ENCODE measurements at places on chromosomes 7 and 10.

GRCh38 chr10:83343676-83344075, 795.6 kb upstream of the GHITM start:
- no peak for DNase-seq

DNA sequence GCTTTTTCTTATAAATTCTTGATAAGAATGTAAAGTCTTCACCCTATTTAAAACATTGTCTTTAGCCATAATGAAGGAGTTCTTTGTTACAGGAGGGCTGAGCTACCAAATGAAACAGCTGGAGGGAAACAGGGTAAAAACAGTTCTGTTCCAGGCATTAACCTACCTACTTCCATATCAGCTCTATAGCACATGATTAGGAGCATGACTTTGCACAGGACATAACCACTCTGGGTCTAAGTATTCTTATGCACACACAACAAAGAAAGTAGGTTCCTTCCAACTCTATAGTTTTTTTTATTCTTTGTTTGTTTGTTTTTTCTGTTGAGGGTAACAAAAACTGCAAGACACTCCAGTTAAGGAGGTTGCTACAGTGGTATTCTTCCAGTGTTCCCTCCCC, 52.7 kb downstream of the SCIN start:
- DNase-seq, result no peak

DNA sequence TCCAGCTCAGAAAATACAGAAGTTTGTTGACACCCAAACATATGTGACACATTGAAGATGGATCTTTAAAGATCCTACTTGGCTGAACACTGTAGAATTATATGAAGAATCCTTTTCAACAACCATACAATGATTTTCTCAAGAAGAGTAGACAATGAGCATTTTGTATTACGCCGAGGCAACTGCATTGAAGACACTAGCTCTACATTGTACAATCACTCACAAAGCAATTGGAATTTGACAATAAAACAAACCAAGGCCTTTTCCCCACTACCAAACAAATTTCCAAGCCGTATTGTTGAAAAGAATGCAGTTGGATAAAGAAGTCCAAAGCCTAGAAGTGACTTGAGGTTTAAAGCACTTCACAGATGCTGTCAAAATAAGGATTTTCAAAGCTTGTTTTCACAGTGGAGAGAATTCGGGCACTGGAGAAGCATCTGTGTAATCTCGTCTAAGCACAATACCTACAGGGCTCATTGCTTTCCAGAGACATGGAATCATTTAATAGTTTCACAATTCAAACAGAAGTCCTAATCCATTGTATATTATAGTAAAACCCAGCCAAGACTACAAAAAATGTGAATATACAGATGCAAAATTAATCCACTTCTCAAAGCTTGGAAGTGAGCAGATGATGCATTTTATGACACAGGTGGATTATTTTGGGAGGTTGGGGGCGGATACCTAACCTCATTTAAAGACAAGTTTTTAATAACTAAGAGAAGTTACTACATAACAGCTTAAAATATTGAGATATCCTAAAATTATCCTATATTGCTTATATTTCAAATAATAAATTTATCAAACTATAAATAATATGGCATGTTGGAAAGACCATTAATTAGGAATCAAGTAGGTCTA, 78.6 kb downstream of the SORCS1 start:
- no peak for DNase-seq

DNA sequence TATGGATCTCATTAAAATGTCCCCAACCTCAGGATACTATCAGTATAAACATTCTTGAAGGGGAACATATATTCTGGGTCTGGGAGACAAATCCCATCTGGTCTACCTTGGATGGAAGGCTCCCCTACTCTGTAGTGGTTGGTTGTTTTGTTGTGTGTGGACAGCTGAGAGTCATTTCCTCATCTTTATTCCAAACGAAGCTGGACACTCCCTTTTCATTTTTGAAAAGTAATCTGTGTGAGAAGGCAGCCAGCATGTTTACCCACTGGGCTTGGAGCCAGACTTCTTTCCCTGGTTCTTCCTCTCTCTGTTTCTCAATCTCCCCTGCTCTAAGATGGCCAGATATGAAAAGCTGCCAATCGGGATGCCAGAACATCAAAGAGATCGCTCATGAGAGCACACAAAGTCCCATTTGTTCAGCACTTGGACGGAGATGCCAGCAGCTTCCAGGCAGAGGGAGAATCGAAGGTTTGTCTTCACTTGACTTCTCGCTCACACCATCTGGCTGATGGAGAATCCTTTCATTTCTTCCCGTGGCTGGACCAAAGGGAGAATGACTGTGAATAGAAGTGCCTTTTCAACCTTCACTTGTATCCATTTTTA, 108.1 kb upstream of the AGR3 start:
- no peak for DNase-seq

DNA sequence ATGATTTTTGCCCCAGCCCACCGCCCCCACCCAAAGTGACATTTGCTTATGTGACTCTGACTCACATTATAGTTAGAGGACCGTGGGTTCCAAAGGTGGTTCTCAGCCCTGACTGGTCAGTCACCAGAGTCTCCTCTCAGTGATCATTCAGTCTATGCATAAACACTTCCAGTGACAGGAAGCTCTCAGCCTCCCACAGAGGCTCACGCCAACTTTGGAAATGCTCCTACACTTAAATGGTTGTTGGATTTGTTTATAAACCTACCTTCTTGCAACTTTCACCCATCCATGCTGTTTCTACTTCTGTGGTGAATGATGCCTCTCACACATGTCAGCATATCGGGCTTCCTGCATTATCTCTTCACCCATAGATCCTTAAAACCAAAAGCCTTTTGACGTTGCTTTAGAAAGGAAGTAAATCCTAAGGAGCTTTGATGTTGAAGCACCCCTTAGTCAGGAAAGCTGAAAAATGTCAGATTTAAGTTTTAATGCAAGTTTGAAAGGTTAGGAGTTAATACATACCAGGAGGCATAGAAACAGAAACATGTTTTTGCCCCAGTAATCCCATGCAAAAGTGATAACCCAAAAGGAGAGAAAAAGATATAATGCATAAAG, 46.5 kb upstream of the FGL2 start:
- DNase-seq, result no peak

DNA sequence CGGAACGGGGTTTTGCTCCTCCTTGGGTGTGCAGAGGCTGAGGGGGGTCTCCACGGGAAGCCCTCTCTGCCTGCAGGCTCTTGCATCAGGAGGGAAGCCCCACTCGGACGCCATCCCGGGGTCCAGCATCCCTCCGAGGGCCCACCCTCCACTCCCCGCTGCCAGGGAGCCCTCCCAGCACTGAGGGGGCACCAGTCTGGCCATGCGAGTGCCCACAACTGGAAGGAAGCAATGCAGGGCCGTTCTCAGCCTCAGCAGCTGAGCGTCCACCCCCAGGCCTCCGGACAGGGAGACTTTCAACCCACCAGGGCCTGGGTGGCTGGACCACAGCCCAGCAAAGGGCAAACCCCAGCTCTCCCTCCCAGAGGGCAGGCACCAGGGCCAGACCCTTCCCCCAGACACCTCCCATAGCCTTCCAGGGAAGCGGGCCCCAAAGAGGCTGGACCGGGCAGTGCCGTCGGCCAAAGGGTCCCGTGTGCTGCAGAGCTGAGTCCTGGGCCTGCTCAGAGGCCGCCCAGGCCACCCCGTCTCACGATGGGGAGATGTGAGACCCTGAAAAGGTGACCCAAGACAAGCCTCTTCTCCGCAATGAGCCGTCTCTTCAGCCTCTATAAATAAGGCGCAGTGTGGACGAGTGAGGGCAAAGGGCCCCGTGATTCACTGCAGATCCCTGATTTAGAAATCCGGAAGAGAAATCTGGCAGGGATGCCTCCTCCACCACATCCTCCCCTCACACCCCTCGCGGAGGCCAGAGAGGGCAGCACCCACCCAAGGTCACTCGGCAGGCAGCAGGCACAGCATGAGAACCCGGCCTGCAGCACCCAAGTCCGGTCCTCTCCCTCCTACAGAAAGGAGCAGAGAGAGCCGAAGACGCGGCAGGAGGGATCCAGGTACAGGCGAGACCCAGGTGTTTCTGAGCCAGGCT, 81.9 kb upstream of the DNAAF5 start:
- DNase-seq, result no peak

DNA sequence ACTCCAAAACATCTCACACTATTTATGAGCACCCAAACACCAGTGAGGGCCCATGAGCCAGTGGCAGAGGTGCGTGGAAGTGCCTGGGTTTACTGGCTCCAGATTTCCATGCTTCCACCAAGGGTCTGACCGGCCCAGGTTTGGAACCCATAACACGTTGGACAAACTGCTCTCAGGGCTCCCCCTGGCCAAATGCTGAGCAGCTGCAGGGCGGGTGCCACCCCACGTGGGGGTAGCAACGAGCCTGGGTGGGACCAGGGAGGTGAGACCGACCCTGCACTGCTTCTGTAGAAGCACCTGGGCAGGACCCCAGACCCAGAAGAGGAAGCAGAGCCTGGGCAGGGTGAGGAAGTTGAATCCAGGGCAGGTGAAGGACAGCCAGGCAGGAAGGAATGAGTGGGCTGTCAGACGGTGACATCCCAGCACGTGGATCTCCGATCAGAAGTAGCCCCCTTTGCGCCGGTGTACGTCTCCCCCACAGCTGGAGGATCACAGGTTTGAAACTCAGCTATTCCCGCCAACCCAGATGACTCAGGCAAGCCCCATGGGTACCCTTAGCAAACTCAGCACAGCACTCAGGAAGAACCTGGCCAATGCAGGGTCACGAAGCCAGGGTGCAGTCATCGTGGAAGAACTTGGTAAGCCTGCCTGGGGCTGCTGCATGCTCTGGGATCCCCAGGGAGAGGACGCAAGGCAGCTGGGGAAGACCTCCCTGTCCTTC, 100.4 kb upstream of the DDC start:
- DNase-seq, result no peak

DNA sequence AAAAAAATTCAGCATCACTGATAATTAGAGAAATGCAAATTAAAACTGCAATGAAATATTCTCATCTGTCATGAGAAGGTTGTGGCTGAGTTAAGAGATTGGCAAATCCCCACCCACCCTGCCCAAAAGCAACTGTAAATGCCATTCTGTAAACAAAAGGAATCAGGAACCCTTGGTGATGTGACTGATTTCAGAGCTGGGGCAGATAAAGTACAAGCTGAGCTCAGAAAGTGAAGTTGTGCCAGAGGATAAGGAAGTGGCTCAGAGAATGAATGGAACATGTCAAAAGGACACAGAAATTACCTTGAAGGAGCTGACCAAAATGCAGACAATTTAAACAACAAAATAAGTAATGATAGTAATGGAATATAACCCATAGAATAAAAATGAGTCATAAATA, 32.7 kb upstream of the ARMS2 start:
- no peak for DNase-seq

GRCh38 chr10:17023386-17024298, 106.0 kb downstream of the CUBN start:
- DNase-seq, result peak; percentile 38

DNA sequence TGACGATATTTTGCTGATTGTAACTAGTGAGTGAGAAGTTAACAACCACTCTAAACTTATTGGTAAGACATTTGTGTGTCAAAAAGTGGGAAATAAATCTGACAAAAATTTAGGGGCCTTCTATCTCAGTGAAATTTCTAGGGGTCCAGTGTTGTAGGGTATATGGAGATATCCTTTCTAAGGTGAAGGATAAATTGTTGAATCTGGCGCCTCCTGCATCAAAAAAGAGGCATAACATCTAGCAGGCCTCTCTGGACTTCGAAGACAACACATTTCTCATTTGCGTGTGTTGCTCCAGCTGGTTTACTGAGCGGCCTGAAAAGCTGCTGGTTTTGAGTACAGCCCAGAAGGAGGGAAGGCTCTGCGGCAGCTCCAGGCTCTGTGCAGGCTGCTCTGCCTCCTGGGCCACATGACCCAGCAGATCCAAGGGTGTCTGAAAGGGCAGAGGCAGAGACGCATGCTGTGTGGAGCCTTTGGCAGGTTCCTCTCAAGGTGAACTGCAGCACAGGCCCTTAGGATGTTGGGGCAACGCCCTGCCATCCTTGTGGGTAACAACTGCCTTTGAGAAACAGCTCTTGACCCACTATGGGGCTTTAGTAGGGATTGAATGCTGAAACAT, 72.4 kb downstream of the LMBR1 start:
- no peak for DNase-seq

DNA sequence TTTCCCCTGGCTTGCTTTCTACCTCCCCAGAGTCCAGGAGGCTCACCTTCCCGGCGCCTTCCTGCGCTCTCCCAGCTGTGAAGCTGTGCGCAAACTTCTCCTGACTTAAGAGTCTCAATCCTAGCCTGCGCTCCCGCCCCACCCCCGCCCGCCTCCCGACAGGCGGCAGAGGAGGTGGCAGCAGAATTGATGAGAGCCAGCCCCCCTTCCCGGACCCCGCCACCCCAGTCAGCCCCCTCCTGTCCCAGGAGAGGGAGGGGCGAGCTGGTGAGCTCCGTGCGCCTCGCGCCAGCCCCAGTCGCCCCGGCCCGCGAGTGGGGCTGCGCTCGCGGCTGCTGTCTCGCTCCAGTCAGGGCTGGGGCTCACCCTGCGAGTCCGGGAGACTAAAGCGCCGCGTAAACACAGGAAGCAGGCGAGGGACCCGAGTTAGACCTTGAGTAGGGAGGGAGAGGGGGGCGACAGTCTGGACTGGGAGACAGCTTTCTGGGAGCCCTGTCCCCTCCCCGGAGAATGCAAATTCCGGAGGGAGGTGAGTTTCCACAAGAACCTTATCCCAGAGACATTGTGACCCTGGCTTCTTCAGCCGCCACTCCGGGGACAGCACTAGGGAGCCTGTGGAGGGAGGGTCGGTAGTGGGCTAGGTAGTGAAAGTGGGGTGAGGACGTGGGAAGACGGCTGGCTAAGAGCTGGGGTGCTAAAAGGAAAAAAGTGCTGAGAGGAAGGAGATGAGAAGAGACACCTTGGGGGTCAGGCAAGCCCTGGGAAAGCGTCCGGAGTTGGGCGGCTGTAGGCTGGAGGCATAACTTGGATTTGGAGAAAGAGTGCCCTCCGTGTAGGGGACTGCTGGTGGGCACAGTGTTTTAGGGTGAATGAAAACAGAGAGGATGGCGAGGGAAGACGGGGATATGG, at the start of gene CALCR:
Gene CALCR, minus strand, starts transcription at position 79 of the 909 bp plus-strand sequence. CDS start 87,743 bp downstream, outside the sequence.
- DNase-seq, result no peak

DNA sequence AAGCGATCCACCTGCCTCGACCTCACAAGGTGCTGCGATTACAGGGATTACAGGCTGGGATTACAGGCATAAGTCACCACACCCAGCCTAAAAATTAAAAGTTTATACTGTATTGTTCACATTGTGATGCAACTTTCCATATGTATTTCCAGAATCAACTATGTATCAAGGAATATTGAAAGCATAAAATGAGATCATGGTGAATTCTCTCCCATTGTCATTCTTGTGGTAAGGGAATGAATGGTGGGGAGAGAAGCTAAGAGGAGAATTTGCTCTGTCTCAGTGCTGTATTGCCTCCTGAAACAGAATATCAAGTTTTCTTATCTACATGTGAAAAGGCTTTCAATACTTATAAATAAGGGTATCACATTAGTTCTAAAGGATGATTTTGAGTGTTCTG, 81.7 kb downstream of the CD36 start:
- DNase-seq, result no peak

Measured in activated CD4-positive, CD25-positive, alpha-beta regulatory T cell (primary cell).